ENCODE measurements at places on chromosomes 11 and 22.

DNA sequence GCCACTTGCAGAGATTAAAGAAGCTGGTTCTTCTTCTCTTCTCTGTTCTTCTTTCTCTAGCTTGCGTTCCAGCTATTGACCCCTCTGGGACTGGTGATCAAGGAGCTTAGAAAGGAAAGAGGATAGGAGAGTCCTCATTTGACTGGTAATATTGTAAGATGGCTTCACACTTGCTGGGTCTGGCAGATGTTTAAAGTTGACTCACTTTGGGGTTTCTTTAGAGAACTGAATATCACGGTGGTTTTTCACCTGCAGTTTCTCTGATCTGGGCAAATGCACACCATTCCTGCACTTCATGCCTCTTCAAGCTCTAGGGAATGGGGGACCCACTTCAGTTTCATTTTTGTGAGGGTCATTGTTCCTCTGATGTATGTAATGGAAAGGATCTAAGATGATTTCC is 41.8 kb upstream of the DEUP1 start:
- DNase-seq, result no peak

GRCh38 chr22:37681001-37681424 is 5.1 kb upstream of the NOL12 start:
- DNase-seq, result no peak

DNA sequence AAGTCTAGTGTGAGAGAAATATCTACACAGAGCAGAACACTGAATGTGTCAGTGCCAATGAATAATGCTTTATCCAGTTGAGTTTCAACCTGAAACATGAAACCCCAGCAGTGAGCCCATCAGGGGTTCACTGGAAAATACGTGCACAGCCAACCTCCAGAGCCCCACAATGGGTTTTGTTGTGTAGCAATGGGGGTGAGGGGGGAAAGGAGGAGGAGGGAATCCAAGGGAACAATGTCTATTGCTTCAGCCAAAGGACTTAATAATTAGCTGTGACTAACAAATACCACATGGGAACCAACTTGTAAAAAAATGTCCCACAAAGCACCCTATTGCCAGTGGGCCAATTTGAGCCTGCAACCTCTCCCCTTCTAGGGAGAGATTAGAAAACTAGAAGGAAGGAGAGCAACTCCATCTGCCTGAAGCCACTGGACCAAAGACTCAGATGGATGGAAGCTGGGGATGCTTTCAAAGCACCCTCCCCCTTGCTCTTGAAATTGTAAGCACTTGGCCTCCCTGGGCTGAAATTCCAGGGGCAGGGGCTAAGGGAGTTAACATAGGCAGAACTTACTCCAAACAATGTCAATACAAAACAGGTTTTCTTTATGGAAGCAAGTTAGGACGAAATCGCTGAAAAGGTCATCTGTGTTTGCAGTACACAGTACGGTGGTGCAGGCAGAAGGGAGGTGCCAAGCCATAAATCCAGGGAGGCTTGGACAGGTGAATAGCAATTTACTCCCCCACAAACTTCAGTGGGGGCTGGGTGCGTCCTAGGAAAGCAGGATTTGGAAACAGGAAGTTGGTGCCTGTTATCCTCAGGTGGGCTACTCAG is 99.8 kb downstream of the ARL14EP start:
- no peak for DNase-seq

- no peak for DNase-seq
Observed at GRCh38 chr11:124115782-124116616, 749 bp downstream of the VWA5A start.

All from A549 (cell line).